ENCODE measurements at places on chromosomes 16 and 17.

DNA sequence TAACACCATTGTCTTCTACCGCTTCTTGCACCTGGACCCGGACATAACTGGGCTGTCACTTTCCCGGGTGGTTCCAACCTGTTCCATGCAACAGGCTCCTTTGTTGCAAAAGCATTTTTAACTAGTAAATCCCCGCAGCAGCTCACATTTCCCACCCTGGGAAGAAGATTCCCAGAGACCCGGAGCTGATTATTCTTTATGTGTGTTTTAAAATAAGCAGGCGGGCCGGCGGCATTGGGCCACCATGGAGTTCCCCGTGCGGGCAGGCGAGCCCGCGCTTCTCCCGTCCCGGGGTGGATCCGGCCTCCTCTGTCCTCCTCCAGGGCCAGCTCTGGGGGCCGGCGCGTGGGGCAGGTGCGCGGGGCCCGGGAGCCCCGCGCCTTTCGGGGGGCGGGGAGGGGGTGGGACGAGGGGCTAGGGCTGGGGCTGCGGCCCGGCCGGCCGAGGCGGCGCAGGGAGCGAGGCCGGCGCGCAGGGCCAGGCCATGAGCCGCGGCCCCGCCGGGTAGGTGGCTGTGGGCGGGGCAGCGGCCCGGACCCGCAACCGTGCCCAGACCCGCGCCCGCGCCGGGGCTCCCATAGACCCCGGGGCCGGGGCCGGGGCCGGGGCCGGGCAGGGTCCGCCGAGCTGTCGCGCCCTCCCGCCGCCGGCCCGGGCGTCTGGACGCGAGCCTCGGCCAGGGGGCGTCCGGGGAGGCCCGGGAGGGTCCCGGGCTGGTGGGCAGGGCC is 1.7 kb downstream of the CRAMP1 start:
- peak; percentile 25 for DNase-seq
- peak overlapping the region; percentile 84 for H3K4me3 ChIP-seq
- H3K27me3 ChIP-seq = peaks cover 23% of the 10 kb centered on the region

GRCh38 chr17:77286391-77286640 is 145.5 kb downstream of the SEC14L1 start:
- H3K36me3 ChIP-seq = no peaks in the 10 kb centered on the region
- H3K4me1 ChIP-seq = peaks cover 57% of the 10 kb centered on the region
- no peak overlapping the region for H3K4me3 ChIP-seq
- peaks cover 10% of the 10 kb centered on the region for H3K27me3 ChIP-seq
- DNase-seq = no peak
- H3K27ac ChIP-seq = peak overlapping the region; percentile 49

- H3K36me3 ChIP-seq = peaks cover 4% of the 10 kb centered on the region
- peak; percentile 73 for DNase-seq
- H3K27me3 ChIP-seq = no peaks in the 10 kb centered on the region
- H3K4me3 ChIP-seq = no peak overlapping the region
- no peaks in the 10 kb centered on the region for H3K4me1 ChIP-seq
Measured at GRCh38 chr16:73956587-73957494, 339.8 kb upstream of the PSMD7 start.

- peaks cover 10% of the 10 kb centered on the region for H3K36me3 ChIP-seq
- H3K4me1 ChIP-seq = no peaks in the 10 kb centered on the region
- no peak overlapping the region for H3K27ac ChIP-seq
- no peak for DNase-seq
- no peaks in the 10 kb centered on the region for H3K27me3 ChIP-seq
Measured at GRCh38 chr16:70772493-70772892, 28.5 kb downstream of the VAC14 start.

DNA sequence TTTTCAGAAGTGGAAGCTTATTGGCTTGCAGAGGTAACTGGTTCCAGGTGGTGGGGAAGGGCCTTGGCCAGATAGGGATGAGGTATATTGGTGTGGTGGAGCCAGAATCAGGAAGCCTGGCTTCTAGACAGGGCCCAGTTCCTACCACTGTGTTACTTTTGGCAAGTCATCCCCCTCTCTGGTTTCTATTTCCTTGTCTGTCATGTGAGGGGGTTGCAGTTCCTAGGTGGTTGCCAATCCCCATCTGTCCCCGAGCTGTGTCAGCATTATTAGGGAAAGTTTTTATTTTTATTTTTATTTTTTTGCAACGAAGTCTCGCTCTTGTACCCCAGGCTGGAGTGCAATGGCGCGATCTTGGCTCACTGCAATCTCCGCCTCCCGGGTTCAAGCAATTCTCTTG is 3.0 kb downstream of the SMCR8 start:
- peak overlapping the region; percentile 32 for H3K27ac ChIP-seq
- H3K4me1 ChIP-seq = peaks cover 38% of the 10 kb centered on the region
- peaks cover 16% of the 10 kb centered on the region for H3K36me3 ChIP-seq
- peak overlapping the region; percentile 38 for H3K4me3 ChIP-seq

GRCh38 chr16:30445408-30446202 is at the start of gene SEPHS2:
Gene SEPHS2, minus strand, starts transcription at chr16:30445874. Its CDS starts 147 bp downstream, at chr16:30445727.
- peaks cover 19% of the 10 kb centered on the region for H3K36me3 ChIP-seq
- H3K4me3 ChIP-seq = peak within 1 kb of the TSS; percentile 77
- peaks cover 22% of the 10 kb centered on the region for H3K4me1 ChIP-seq
- DNase-seq = peak; percentile 96

DNA sequence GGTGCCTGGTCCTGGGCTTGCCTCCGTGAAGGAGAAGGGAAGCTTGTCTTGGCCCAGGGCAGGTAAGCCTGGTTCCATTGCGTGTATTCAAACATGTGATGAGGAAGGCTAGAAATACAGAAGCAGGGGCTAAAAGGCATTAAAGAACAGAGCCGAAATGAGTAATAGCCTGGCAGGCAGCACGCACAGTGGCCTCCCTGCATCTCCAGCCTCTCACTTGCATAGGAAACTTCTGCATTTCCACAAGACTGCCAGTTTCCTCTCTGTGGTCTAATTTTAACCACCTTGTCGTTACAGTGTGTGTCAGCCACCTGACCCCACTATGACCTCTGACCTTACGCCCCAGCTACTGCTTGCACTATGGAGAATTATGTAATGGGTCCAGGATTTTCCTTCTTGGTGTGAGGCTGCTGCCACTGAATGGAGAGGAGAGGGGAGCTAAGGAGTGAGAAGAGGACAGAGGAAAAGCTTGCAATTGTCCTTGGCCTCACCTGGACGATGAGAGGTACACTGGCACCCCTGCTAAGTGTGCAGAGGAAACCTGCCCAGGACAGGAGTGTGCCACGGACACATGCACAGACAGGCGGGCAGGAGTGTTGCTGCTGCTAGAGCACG is 32.8 kb downstream of the HIC1 start:
- H3K4me1 ChIP-seq = peaks cover 34% of the 10 kb centered on the region
- no peaks in the 10 kb centered on the region for H3K36me3 ChIP-seq
- no peak overlapping the region for H3K4me3 ChIP-seq
- no peaks in the 10 kb centered on the region for H3K27me3 ChIP-seq
- DNase-seq = no peak

GRCh38 chr16:88694221-88695087 is 8.1 kb upstream of the SNAI3 start:
- peaks cover 3% of the 10 kb centered on the region for H3K36me3 ChIP-seq
- H3K27ac ChIP-seq = 0 out of 2 replicates have a peak overlapping the region, but pooled peaks have one; percentile 32
- H3K4me3 ChIP-seq = no peak overlapping the region

DNA sequence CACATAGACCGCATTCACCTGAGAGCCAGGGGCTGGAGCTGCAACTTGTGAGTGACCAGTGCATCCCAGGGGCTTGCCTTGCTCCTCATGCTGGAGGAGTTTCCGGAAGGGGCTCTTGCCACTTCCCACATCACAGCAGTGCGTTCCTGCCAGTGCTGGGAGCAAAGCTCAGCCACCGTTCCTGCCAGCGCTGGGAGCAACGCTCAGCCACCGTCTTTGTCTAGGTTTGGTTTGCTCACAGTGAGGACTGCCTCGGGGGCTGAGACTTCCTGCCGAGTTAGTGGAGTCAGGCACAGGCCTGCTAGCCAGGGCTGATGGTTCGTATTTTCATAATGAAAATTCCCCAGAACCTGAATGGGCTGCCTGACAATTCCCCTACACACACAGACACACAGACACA is 5.4 kb upstream of the CHRNE start:
- H3K36me3 ChIP-seq = no peaks in the 10 kb centered on the region
- H3K4me1 ChIP-seq = peaks cover 13% of the 10 kb centered on the region
- no peak overlapping the region for H3K27ac ChIP-seq
- H3K4me3 ChIP-seq = no peak overlapping the region

- no peaks in the 10 kb centered on the region for H3K27me3 ChIP-seq
- H3K4me3 ChIP-seq = no peak overlapping the region
- no peaks in the 10 kb centered on the region for H3K36me3 ChIP-seq
- no peak for DNase-seq
- peaks cover 17% of the 10 kb centered on the region for H3K4me1 ChIP-seq
- no peak overlapping the region for H3K27ac ChIP-seq
Measured at GRCh38 chr17:40506786-40507185, 5.4 kb upstream of the TNS4 start.

- no peak overlapping the region for H3K4me3 ChIP-seq
- H3K4me1 ChIP-seq = peaks cover 16% of the 10 kb centered on the region
- no peak for DNase-seq
- peaks cover 35% of the 10 kb centered on the region for H3K27me3 ChIP-seq
- no peak overlapping the region for H3K27ac ChIP-seq
Measured at GRCh38 chr17:42530952-42531454, 5.0 kb upstream of the NAGLU start.

GRCh38 chr17:4605826-4606225 is 21.5 kb downstream of the SMTNL2 start:
- no peaks in the 10 kb centered on the region for H3K27me3 ChIP-seq
- no peak for DNase-seq
- peaks cover 14% of the 10 kb centered on the region for H3K4me1 ChIP-seq
- no peak overlapping the region for H3K4me3 ChIP-seq
- H3K36me3 ChIP-seq = no peaks in the 10 kb centered on the region
- H3K27ac ChIP-seq = no peak overlapping the region

DNA sequence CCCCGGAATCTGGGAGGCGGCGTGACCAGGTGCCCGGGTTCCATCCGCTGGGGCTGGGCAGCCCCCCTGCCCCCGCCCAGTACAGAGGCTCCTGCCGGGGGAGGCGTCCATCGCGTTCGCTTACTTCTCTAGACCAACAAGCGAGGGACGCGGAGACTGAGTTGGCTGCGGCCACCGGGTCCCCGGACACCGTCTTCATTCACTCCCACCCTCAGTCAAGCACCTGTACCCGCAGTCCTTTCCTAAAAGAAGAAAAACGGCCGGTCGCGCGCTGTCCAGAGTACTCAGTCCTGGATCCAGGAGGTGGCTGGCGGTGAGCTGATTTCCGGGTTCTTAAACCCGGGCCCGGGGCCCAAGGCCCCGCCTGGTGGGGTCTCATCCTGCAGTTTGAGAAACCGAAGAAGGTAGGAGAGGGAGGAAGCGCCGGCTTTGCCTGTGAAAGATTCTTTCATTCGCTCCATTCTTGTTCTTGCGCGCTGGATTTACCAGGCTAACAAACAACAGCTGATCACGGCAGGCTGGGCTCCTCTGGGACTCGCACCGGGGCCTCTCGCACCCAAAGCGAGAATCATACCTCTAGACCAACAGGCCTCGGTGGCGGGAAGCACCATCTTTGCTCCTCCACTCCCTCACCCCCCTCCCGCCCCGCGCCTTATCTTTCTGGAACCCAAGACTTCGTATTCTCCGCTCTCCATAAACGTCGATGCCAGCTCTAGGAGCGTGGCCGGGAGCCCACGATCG is 17.4 kb upstream of the OR1F1 start:
- H3K4me3 ChIP-seq = peak overlapping the region; percentile 84
- DNase-seq = peak; percentile 66
- peaks cover 25% of the 10 kb centered on the region for H3K4me1 ChIP-seq
- no peaks in the 10 kb centered on the region for H3K36me3 ChIP-seq
- H3K27ac ChIP-seq = peak overlapping the region; percentile 78
- peaks cover 51% of the 10 kb centered on the region for H3K27me3 ChIP-seq
